ENCODE measurements at places on chromosomes 12 and 14.

- no peak for DNase-seq
Measured at GRCh38 chr14:101174522-101174838, 271.0 kb upstream of the RTL1 start.

DNA sequence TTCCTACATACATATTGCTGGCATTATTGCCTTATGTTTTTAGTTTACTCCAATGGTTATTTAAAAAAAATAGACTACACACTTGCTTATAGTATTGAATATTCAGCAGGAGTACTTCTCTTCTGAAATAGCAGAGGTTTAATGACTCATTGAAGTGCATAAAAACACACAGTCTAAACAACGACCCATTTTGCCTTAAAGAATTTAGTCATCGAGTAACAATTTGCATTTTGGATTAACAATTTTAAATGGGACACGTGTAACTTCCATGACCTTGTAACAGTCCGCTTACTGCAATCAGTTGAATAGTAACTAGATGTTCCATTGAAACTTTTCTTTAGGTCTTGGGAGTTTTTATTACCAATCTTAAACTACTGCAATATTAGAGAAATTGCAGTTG lies 9.0 kb downstream of the TRHDE start:
- no peak for DNase-seq

- DNase-seq: no peak
Measured at GRCh38 chr14:79581912-79582576, 629.3 kb downstream of the DIO2 start.

- peak; percentile 75 for DNase-seq
Measured at GRCh38 chr12:53380794-53381730, 1.1 kb downstream of the SP1 start.

GRCh38 chr12:49987625-49988303 lies 15.0 kb downstream of the AQP6 start:
- DNase-seq: peak; percentile 69

DNA sequence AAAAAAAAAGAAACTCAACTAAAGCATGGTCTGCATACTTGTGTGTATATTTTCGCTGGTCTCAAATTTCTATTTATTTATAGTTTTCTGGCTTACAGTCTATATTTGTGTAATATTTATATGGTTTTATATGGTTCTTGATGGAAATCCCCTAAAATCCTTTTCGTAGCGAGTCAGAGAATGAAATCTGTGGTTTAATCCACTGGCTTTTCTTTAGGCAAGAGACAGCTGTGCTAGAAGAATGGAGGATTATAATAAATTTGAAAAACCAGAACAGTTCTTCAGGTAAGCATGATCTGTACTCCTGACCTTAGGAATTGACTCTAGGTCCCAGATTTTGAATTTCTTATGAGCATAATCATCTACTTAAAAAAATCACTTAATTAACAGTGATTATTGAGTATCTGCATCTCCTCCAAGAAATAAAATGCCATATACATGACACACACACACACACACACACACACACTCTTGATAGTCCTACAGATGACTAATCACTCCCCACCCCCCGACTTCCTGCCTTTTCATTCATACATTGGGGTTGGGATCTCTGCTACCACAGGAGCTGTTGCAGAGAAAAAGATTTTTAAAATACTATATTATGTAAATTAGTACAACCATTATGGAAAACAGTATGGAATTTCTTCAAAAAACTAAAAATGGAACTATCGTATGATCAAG lies 113.4 kb downstream of the CRADD start:
- DNase-seq: no peak

DNA sequence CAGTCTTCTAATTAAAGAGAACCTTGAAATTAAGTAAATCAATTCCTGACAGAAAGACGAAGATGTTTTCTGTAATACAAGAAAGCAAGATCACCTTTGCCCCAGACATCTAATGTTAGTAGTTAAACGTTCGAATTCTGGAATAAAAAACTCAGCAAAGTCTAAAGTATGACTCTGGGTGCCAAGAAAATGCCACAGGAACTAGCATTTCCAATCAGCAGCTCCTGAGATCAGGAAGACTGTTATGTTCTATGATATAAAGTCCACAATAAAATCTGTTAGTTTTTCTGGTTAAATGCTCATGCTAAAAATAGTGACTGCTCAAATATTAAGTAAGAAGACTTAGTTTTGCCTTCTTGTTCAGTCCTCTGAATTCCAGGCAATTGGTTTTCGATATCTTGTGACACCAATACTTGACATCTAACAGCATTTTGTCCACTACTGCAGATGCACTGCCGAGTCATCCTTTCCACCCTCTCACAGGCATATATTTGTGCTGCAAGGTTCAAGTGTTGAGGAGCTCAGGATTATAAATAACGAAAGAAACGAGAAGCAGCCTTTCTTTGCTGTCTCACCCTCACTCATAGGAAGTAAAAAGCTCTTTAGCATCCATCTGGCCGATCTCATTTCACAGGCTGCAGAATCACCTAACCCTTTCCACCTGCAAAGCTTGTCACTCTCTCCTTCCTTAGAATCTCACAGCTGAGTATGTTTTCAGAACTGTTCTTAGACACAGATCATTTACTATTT lies 32.0 kb downstream of the SSH1 start:
- DNase-seq: no peak

DNA sequence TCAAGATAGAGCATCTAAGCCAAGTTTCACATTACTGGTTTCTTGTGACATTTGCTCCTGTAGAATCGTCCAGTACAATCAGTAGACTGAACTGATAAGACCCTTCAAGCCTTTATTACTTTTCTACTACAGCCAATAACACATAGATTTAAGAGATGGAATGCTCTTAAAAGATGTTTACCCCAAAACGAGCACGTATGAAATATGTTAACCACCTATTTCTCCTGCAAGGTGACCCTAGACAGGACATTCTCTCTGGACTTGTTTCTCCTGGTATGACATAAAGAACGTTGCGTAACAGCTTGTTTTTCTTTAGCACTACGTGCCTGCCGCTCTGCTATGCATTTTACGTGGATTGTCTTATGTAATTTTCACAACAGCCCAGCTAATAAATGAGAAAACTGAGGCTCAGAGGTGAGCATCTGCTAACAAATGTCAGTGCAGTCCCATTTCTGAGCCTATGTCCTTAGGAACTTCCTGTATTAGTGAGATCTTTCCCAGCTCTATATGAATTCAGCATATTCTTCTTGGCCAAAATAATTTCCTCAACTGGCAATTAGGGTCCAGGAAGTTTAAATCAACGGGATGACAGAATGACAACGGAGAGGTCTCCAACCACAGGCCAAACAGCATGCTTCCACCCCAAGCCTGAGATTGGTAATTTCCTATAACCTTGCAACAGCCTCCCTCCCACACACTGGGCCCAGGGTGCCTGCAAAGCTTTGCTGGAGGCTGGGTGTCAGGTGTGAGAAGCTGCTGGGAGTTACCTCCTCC lies 3.7 kb downstream of the NFKBIA start:
- DNase-seq: peak; percentile 63

DNA sequence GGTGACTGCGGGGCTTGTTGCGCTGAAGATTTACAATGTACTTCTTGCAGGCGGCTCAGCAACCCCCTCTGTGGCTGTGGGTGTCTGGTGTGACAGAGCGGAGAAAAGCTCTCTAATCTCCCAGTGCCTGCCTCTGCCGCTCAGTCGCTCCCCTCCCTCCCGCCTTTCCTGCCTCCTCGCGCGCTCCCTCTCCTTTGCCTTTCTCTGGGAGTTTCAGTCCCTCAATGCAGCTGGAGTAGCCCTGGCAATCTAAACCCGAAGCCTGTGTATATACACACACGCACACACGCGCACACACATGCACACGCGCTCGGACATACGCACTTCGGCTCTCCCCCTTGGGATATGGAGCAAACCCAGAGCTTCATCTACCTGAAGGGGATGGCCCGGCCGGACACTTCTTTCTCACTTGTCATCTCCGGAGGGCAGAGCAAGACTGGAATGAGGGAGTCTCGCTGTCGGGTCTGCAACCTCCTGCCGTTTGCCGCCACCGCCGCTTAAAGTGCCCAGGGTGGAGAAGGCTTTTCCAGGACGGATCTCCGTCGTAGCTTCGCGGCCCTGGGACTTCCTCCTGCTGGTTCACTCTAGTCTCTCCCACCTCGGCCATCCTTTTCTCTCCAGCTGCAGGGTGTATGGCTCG lies 599 bp upstream of the TRHDE start:
- DNase-seq: no peak

- DNase-seq: no peak
Measured at GRCh38 chr12:59823567-59823966, 227.7 kb downstream of the SLC16A7 start.

DNA sequence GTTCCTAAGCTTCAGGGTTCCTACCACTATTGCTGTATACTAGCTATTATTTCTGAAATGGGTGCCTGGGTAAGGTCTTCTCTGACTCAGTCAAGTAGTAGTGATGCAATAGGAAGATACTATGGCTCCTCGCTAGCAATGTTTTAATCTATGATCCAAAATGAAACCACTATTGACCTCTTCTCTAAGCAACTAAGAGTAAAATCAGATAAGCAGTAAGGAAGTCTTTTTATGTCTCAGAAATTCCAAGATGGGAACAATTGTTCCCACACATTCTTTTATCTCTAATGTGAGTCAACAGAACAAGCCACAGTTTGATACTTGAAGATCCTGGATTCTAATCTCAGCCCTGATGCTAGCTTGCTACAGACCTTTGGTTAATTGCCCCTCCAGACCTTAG lies 45.1 kb downstream of the AREL1 start:
- no peak for DNase-seq

GRCh38 chr14:85413836-85414526 lies 116.0 kb upstream of the FLRT2 start:
- no peak for DNase-seq

GRCh38 chr12:2934371-2934770 lies 24.8 kb upstream of the TEAD4 start:
- DNase-seq: peak; percentile 29

GRCh38 chr14:74245292-74245691 lies 6.0 kb downstream of the VSX2 start:
- no peak for DNase-seq

- no peak for DNase-seq
Measured at GRCh38 chr12:29566441-29566840, 69.0 kb upstream of the OVCH1 start.

- DNase-seq: no peak
Measured at GRCh38 chr14:34251662-34252061, 210.4 kb downstream of the SPTSSA start.

DNA sequence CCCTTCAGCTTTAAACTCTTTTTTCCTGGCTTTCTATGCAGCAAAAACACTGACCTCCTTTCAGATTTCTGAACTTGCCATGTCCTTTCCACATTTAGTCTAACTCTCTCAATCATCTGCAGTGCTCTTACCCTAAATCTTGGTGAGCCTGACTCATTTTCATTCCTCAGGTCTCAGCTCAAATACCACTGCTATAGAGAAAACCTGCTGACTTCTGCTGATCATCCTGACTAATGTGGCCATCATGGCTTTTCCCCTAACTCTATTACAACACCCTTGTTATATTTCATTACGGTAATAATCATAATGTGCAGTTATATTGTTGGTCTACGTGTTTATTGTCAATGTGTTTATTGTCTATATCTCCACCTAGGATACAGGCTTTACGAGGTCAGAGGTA lies 207.3 kb upstream of the OR4E1 start:
- no peak for DNase-seq

DNA sequence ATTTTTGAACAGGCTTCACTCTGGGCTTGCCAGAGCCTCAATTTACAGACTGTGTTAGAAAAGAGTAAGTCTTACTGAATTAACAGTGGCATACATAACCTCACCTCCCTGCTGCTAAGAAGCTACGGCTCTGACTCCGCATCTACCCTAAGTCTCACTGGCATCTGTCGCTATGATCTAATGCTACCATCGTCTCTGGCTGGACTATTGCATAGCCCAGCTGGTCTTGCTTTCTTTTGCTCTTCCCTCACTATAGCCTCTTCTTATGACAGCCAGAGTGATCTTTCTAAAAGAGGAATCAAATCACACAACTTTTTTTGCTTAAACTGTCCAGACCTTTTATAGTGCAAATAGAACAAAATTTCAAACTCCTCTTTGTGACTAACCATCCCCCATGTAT lies 81.1 kb downstream of the SLC24A4 start:
- DNase-seq: no peak

- DNase-seq: no peak
Measured at GRCh38 chr12:49912345-49913255, 8.9 kb upstream of the FAIM2 start.

- peak; percentile 44 for DNase-seq
Measured at GRCh38 chr12:131209082-131210070, 255.7 kb downstream of the ADGRD1 start.

- DNase-seq: no peak
Measured at GRCh38 chr12:98838231-98838647, 193.1 kb downstream of the APAF1 start.

All from sigmoid colon (tissue), 7 donors.